ENCODE measurements at places on chromosomes 2 and 18.
A peak's percentile ranks its signal among the peaks of the same experiment; 100 is the strongest.

GRCh38 chr2:174108579-174108978 lies 139.8 kb downstream of the OLA1 start:
- DNase-seq = no peak

- DNase-seq = no peak
Observed at GRCh38 chr2:2926009-2926857, 451.4 kb downstream of the EIPR1 start.

GRCh38 chr18:58966005-58966677 lies 101.5 kb downstream of the ZNF532 start:
- DNase-seq = no peak

GRCh38 chr2:127040169-127040568 lies 66.8 kb downstream of the BIN1 start:
- DNase-seq = no peak

GRCh38 chr2:151238527-151239487 lies 22.9 kb downstream of the RBM43 start:
- peak; percentile 61 for DNase-seq

- no peak for DNase-seq
Observed at GRCh38 chr2:212154477-212154878, 384.1 kb downstream of the ERBB4 start.

- no peak for DNase-seq
Observed at GRCh38 chr2:196054631-196055030, 14.0 kb downstream of the DNAH7 start.

DNA sequence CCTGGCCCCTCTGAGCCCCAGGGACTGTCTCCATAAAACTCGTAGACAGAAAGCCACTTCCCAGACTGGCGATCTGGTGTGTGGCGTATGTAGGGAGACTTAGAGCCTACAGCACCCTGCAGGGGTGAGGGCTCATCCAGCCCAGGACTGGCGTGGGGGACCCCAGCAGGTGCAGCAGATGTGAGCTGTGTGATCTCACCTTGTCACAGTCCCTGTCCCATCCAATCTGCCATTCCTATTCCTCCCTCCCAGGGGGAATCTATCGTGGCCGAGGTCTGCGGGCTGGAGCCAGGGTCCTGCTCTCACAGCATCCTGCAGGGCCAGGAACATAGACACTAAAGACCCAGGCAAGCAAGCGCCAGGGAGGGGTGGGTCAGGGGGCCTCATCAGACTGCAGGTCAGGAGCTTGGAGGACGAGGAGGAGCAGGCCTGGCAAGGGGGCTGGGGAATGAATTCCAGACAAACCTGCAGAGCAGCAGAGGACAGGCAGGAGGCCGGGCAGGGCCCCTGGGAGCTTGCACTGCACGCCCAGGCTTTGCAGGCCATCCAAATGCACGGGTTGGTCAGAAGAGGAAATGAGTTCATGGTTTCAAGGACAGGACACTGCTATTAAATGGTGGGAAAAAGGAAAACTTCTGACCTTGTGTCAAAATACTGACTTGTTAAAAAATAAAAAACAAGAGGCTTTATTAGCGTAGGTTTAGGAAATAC lies 32.5 kb downstream of the HS6ST1 start:
- DNase-seq = no peak

GRCh38 chr2:240438810-240439697 lies 3.6 kb downstream of the GPC1 start:
- DNase-seq = no peak

DNA sequence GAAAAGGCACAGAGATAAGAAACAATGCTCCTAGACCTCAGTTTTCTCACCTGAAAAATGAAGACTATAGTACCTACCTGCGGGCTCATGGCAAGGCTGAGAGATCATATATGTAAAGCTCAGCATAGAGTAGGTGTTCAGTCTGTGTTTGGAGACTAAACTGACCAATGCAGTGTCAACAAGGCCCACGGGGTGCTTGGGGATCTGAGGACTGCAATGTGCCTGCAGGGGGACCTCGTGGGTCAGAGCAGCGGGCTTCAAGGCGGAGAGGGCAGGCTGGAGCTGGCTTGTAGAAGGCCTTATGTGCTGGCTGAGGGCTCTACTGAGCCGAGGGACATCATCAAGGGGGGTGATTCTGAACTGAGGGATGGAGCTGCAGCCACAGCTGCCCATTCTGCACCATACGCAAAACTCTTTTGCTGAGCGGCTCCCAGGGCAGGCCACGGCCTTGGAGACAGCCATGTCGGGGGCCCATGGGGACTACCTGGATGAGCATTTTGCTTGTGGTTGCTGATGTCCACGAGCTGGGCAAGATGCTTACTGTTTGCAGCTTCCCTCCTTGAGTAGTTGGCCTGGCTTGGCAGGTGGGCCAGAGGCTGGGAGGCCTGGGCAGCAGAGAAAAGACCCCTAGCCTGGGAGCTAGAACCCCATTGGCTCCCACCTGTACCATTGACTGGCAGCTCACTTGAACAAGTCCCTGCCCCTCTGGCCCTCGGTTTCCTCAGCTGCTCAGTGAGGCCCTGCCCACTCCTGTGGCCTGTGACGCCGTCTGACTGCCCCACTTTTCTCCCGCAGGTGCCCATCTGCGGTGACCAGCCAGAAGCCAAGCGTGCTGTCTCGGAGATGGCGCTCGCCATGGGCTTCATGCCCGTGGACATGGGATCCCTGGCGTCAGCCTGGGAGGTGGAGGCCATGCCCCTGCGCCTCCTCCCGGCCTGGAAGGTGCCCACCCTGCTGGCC lies 23.5 kb downstream of the STEAP3 start:
- DNase-seq = no peak

DNA sequence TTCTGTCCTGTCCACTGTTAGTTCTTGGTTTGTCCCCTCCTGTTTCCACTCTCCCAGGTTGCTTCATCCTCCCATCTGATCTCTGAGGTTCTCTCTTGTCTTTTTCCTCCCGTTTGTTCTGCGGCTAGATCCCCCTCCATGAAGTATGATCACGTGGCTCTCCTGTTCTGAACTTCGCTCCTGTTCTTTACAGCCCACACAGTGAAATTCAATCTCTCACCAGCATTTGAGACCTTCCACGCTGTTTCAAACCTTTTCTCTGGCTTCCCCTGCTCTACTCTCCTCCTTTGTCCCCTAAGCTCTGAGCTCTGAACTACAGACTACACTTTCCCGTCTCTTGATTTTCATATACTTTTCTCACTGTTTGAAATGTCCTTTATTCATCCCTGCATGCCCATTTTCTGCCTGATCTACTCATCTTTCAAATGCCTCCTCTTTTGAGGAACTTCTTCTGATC lies 83.5 kb downstream of the OSBPL6 start:
- DNase-seq = no peak

GRCh38 chr2:216603010-216603883 lies 30.0 kb upstream of the IGFBP2 start:
- DNase-seq = no peak

GRCh38 chr18:41872206-41872605 lies 82.8 kb upstream of the PIK3C3 start:
- DNase-seq = no peak

DNA sequence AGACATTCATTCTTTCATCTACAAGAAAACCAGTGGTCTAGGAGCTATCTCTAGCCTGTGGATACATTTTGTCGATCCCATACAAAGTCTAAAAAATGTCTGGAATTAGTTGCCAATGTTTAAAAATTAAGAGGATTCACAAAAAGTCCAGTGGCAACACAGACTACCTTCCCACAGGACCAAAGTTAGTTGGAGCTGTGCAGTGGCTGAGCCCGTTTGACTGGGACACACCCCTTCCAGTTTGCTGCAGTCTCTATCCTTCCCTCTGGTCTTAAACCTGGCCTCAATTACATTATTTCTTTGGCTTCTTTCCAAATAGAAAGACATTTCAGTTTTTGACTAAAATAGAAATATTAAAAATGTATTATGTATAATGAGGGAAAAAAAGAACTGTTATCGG lies 18.6 kb downstream of the SLC16A14 start:
- DNase-seq = no peak

GRCh38 chr18:63271881-63272299 lies 47.7 kb downstream of the BCL2 start:
- DNase-seq = no peak

GRCh38 chr2:226256237-226256636 lies 543.4 kb downstream of the IRS1 start:
- no peak for DNase-seq

- no peak for DNase-seq
Observed at GRCh38 chr2:102834523-102835273, 72.9 kb downstream of the TMEM182 start.

GRCh38 chr18:48937869-48938750 lies 12.7 kb downstream of the SMAD7 start:
- DNase-seq = no peak

DNA sequence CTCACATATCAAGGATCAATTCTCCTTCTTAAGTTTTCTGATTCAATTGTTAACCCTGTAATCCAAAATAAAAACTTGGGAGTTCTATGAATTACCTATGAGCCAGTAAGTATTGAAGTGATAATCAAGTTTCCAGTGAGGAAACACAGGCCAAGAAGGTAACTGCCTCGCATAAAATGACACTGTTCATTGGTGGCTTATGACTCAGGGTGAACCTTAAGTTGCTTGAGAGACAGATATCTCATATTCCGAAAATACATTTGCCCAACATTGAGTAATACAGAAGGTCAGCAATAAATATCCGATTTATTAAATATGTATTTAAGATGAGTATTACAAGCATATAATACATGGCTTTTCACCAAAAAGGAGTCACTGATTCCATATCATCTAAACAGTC lies 31.9 kb downstream of the PSME4 start:
- DNase-seq = no peak

DNA sequence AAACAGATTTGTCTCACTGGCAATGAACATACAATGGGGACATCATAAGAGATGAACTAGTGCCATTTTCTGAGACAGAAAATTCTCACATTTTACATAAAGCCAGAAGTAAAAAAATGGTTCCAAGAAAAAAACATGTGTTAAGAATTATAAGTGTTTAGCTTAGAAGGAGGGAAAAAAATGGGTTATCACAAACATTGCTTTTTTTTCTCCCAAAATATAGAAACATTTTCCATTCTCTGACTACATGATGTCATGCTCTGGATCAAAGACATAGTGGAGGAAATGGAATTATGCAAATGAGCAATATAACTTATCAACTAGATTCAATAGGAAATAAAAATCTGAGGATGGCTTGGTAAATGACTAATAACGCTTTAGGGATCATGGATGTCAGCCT lies 49.8 kb downstream of the SPATS2L start:
- no peak for DNase-seq

- DNase-seq = no peak
Observed at GRCh38 chr2:98032086-98032485, 36.3 kb upstream of the TMEM131 start.

DNA sequence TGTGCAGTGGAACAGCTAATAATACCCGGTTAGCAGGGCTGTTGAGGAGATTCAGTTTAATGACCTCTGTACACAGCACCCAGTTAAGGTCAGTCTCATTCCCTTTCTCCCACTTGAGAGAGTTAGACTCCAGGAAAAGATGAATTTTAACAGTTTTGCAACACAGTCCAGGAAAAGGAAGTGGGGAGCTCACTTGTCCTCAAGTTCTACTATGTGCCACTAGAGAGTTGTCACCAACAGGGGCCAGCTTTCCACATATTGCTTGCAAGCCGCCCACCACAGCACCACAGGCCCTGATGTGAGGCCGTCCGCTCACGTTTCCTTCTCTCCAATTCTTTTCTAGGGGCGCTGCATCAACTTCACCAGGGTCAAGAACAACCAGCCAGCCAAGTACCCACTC lies 142.1 kb downstream of the GFPT1 start:
- DNase-seq = no peak
